ENCODE measurements at places on chromosomes 5 and 9. TPM values are rescaled to one million over a fixed set of nuclear protein-coding genes. Genes with fewer than 3 reads are reported as not detected.

DNA sequence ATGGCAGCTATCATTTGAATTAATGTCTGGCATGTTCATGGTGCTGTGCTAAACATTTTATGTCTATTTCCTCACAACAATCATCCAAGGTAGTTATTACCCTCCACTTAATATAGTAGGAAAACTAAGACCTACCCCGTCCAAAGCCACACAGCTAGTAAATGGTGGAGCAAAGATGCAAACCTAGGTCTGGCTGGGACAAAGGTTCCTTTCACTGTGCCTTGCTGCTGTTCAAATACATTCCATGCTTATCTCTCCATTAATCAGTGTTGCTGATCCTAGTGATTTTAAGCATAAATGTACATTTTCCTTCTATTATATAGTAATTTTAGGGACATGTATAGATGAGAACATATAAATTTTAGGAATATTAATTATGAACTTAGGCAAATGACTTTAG is 38.7 kb downstream of the CCDC125 start:
- DNase-seq: no peak

SLC35D2 gene
- 15.6 TPM for polyA plus RNA-seq

CBY3 gene
- polyA plus RNA-seq: not detected

DNA sequence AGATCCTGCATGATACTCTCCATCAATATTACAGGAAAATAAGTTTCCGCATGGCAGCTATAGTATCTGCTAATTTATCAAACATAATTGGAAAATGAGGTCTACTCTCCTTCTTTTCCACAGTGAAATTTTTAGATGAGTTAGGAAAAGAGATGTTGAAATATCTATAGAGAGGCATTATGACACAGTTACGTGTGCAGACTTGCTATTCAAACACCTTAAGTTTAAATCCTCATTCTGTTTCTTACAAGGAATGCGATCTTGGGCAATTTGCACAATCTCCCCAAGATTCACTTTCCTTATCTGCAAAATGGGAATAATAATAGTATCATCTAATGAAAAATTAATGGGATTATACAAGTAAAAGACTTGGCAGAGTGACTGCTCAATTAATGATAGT is 91.7 kb upstream of the SLCO6A1 start:
- no peak for DNase-seq
